ENCODE measurements at places on chromosomes 6 and 20. TPM values are rescaled to one million over a fixed set of nuclear protein-coding genes. Genes with fewer than 3 reads are reported as not detected.

The OR2H2 gene
- not detected for total RNA-seq

The NEURL2 gene
- 8.1 TPM for total RNA-seq

The LGSN gene
- total RNA-seq: not detected

The CENPW gene
- total RNA-seq: 23.3 TPM

The KIF6 gene
- 1.3 TPM for total RNA-seq

The PRL gene
- 0.23 TPM for total RNA-seq

GRCh38 chr20:42652266-42652665 is 537.4 kb downstream of the PTPRT start:
- H3K27ac ChIP-seq: no peak overlapping the region
- H3K4me1 ChIP-seq: no peaks in the 10 kb centered on the region
- no peaks in the 10 kb centered on the region for H3K36me3 ChIP-seq
- no peak for DNase-seq
- no peak overlapping the region for H3K4me3 ChIP-seq

- no peak for DNase-seq
- no peaks in the 10 kb centered on the region for H3K36me3 ChIP-seq
- no peak within 1 kb of the TSS for H3K4me3 ChIP-seq
- peaks cover 3% of the 10 kb centered on the region for H3K27me3 ChIP-seq
Measured at GRCh38 chr20:56247954-56248782, at the start of gene MC3R. TSS of gene MC3R (plus strand) at chr20:56248732. CDS start at chr20:56248844, 112 bp downstream.

The DEFB113 gene
- total RNA-seq: not detected

DNA sequence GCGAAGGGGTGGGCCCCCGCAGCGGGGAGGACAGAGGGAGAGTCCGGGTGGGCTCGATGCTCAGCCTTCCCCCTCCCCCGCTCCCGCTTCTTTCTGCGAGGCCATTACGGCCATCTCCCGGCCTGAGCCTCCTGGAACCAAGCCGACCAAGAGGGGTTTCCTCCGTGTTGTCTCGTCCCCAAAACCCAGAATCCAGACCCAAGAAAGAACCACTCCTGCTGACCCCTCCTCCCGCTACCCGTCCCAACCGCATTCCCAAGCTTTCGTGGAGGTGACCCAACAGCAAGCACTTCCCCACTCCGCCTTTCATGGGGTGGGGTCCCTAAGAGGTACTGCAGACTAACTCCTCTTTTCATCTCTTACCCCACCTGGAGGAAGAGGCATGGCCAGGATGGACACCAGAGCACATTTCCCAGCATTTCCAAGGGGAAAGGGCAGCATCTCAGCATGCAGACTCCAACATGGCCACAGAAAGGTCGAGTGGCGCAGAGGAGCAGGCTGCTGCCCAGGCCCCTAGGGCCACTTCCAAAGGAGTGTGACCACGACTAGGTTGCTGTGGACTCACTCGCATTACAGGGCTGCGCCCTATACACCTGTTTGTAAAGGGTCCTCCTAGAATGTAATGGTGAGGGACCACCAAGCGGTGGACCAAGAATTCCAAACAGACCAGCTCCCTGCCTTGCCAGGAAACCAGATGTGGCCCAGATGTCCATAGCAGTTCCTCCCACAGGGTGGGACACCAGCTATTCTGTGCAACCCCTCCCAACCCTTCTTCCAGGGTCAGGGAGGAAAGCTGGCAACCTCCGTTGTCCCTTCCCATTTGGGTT is 53.4 kb downstream of the MRPL14 start:
- H3K4me1 ChIP-seq: peaks cover 62% of the 10 kb centered on the region
- peaks cover 3% of the 10 kb centered on the region for H3K27me3 ChIP-seq
- peak overlapping the region; percentile 76 for H3K27ac ChIP-seq
- no peaks in the 10 kb centered on the region for H3K36me3 ChIP-seq
- H3K4me3 ChIP-seq: peak overlapping the region; percentile 55

The SIGLEC1 gene
- total RNA-seq: not detected

GRCh38 chr6:31580438-31580740 is 1.8 kb downstream of the LTB start:
- H3K27ac ChIP-seq: no peak overlapping the region
- H3K27me3 ChIP-seq: peaks cover 2% of the 10 kb centered on the region
- peaks cover 15% of the 10 kb centered on the region for H3K4me1 ChIP-seq

DNA sequence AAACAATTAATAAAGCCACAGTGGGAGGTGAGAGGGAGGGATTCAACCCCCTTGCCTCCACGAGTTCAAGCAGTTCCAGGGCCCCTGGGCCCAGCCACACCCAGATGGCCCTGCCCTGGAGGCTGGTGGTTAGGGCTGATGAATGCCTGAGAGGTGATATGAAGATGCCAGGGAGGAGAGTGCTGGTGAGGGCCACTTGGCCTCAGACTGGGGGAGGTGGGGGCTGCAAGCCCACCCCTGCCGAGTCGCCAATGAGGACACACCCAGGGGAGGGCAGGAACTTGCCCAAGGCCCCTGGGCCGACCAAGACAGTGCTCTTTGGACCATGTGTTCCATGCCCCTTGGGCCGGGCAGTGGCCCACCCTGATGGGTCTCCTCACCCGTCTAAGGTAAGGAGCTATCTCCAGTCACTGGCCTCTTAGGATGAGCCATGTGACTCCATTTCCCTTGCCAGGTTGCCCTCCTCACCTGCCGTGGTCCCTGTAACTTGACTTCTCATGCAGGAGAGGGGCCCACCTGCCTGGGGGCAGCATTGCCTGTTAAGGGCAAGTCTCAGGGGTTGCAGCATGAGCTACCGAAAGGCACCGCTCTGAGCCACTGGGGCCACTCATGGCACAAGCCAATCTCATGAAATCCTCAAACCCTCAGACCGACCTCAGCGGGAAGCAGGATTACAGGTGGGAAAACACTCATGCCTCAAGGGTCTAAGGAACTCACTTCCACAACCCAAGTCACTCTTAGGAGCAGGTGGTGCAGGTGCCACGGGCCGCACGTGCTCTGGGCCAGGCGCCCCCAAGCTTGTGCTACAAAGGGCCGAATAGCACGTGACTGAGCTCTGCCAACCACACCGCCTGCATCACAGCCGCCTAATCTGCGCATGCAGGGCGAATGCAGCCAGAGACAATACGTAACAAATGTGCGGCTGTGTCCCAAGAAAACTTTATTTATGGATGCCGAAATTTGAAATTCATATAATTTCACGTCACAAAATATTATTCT is 147.4 kb upstream of the MLN start:
- H3K27ac ChIP-seq: no peak overlapping the region
- no peak for DNase-seq
- H3K4me3 ChIP-seq: no peak overlapping the region
- H3K27me3 ChIP-seq: peaks cover 25% of the 10 kb centered on the region

- H3K4me1 ChIP-seq: no peaks in the 10 kb centered on the region
- H3K36me3 ChIP-seq: peaks cover 5% of the 10 kb centered on the region
- no peak overlapping the region for H3K27ac ChIP-seq
- DNase-seq: no peak
- no peaks in the 10 kb centered on the region for H3K27me3 ChIP-seq
Measured at GRCh38 chr6:142167071-142167470, 20.0 kb downstream of the VTA1 start.

- H3K4me3 ChIP-seq: peak within 1 kb of the TSS; percentile 77
- H3K36me3 ChIP-seq: no peaks in the 10 kb centered on the region
- peaks cover 100% of the 10 kb centered on the region for H3K27me3 ChIP-seq
Measured at GRCh38 chr6:149963462-149964307, at the start of gene ULBP1. TSS of gene ULBP1 (plus strand) at chr6:149963943. CDS start at chr6:149964050, 107 bp downstream.

The HDGFL1 gene
- 0.11 TPM for total RNA-seq

- no peak overlapping the region for H3K4me3 ChIP-seq
- H3K27ac ChIP-seq: no peak overlapping the region
- no peaks in the 10 kb centered on the region for H3K27me3 ChIP-seq
- H3K36me3 ChIP-seq: no peaks in the 10 kb centered on the region
- DNase-seq: no peak
- H3K4me1 ChIP-seq: no peaks in the 10 kb centered on the region
Measured at GRCh38 chr20:42957018-42957703, 232.5 kb downstream of the PTPRT start.

DNA sequence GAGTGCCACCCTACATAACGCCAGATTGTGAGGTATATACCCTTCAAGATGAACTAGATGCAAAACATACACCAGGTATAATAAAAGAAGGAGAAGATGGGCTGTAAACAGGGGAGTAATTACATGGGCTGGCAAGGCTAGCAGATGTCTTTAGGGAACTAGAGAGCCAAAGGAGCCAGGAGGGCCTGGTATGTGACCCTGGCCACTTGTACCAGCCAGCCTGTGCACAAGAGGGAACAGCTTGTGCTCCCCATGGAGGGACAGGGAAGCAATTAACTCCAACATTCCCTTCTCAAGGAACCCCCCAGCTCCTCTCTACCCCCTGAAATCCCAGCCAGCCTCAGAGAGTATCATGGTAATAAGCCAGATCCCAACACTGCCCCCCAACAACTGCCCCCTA is 139.9 kb downstream of the HIVEP2 start:
- H3K27ac ChIP-seq: no peak overlapping the region
- H3K27me3 ChIP-seq: no peaks in the 10 kb centered on the region
- H3K36me3 ChIP-seq: peaks cover 5% of the 10 kb centered on the region
- H3K4me1 ChIP-seq: peaks cover 14% of the 10 kb centered on the region
- no peak for DNase-seq
- no peak overlapping the region for H3K4me3 ChIP-seq

The GPR63 gene
- 18.5 TPM for total RNA-seq

DNA sequence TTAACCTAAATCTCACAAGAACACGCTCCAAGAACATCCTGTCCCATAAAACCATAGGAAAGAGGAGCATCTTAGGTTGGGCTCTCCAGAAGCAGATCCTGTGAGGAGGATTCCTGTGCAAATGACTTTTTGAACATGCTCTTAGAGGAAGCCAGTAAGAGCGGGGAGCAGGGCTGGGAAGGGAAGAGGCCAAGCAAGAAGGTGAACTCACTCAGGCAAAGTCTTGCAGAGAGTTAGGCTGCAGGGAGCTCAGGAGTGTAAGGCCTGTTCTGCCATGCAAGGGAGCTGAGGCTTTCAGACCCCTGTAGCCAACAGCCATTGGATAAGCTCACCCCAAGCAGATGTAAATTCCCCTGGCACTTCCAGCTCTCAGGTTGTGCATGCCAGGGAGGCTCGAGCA is 63.6 kb upstream of the LY86 start:
- H3K27me3 ChIP-seq: peaks cover 70% of the 10 kb centered on the region
- no peaks in the 10 kb centered on the region for H3K36me3 ChIP-seq
- no peak overlapping the region for H3K4me3 ChIP-seq
- H3K4me1 ChIP-seq: no peaks in the 10 kb centered on the region

- H3K4me1 ChIP-seq: peaks cover 14% of the 10 kb centered on the region
- DNase-seq: no peak
- H3K4me3 ChIP-seq: no peak overlapping the region
- peaks cover 12% of the 10 kb centered on the region for H3K36me3 ChIP-seq
Measured at GRCh38 chr20:289693-290083, 862 bp downstream of the C20orf96 start.

- DNase-seq: no peak
- H3K4me1 ChIP-seq: peaks cover 34% of the 10 kb centered on the region
- peak overlapping the region; percentile 92 for H3K27ac ChIP-seq
- H3K27me3 ChIP-seq: no peaks in the 10 kb centered on the region
- H3K36me3 ChIP-seq: peaks cover 20% of the 10 kb centered on the region
Measured at GRCh38 chr6:2819978-2820377, 21.7 kb downstream of the SERPINB1 start.

GRCh38 chr6:7542065-7542873 is 798 bp downstream of the DSP start:
- H3K4me1 ChIP-seq: peaks cover 62% of the 10 kb centered on the region
- DNase-seq: peak; percentile 47
- no peaks in the 10 kb centered on the region for H3K36me3 ChIP-seq
- peak overlapping the region; percentile 94 for H3K27ac ChIP-seq
- H3K27me3 ChIP-seq: no peaks in the 10 kb centered on the region

The SMLR1 gene
- total RNA-seq: not detected

The MYLK4 gene
- 0.89 TPM for total RNA-seq

GRCh38 chr20:1648101-1648500 is 9.5 kb downstream of the SIRPG start:
- peaks cover 26% of the 10 kb centered on the region for H3K27me3 ChIP-seq
- H3K4me1 ChIP-seq: no peaks in the 10 kb centered on the region
- no peak overlapping the region for H3K27ac ChIP-seq
- no peak overlapping the region for H3K4me3 ChIP-seq
- H3K36me3 ChIP-seq: no peaks in the 10 kb centered on the region
- no peak for DNase-seq

The CALHM5 gene
- 1.4 TPM for total RNA-seq

DNA sequence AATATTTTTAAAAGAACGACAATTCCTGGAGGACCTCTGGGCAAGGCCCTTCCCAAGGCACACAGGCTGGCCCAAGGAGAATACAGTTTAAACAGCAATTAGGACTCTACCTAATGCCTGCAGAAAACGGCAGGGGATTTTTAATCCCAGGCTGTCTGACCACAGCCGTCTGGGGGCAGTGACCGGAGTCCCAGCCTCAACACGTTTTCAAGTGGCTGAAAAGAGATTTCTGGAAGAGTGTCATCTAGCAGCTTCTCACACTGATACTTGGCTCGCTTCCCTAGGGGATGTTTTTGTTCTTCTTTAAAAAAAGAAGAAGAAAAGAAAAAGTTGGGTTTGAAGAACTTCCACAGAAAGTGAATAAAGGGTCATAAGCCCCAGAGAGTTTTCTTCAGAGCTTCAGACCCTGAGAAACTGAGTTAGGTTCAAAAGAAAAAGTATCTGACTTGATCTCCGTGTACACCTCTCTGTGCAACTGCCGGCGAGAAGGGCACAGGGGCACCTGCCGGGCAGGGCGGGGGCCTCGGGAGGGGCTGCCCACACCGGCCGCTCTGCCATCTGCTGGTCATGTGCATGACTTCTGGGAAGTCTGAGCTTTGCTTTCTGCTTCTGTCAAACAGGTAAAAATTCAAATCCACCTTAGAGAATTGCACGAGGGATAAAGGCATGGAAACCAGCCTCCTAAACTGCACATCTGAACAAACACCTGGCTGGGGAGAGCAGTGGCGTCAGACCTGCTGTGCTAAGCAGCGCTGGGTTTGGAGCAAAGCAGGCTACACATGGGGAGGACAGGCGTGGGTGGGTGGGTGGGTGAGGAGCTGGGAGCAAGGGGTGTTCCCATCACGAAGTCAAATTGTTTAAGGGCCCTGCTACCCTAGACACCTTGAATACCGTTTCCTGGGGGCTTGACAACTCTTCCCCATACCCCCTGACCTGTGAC is 33.0 kb downstream of the RRBP1 start:
- H3K4me1 ChIP-seq: peaks cover 29% of the 10 kb centered on the region
- no peak for DNase-seq
- no peak overlapping the region for H3K4me3 ChIP-seq
- peaks cover under 1% of the 10 kb centered on the region for H3K36me3 ChIP-seq
- peak overlapping the region; percentile 54 for H3K27ac ChIP-seq

The CGA gene
- total RNA-seq: not detected

GRCh38 chr6:15063253-15063853 is 182.5 kb upstream of the JARID2 start:
- H3K4me1 ChIP-seq: peaks cover 26% of the 10 kb centered on the region
- H3K27me3 ChIP-seq: no peaks in the 10 kb centered on the region
- no peak for DNase-seq
- H3K4me3 ChIP-seq: no peak overlapping the region

Data from mesothelial cell of epicardium (in vitro differentiated cells).